ENCODE measurements at places on chromosomes 5 and 9.

DNA sequence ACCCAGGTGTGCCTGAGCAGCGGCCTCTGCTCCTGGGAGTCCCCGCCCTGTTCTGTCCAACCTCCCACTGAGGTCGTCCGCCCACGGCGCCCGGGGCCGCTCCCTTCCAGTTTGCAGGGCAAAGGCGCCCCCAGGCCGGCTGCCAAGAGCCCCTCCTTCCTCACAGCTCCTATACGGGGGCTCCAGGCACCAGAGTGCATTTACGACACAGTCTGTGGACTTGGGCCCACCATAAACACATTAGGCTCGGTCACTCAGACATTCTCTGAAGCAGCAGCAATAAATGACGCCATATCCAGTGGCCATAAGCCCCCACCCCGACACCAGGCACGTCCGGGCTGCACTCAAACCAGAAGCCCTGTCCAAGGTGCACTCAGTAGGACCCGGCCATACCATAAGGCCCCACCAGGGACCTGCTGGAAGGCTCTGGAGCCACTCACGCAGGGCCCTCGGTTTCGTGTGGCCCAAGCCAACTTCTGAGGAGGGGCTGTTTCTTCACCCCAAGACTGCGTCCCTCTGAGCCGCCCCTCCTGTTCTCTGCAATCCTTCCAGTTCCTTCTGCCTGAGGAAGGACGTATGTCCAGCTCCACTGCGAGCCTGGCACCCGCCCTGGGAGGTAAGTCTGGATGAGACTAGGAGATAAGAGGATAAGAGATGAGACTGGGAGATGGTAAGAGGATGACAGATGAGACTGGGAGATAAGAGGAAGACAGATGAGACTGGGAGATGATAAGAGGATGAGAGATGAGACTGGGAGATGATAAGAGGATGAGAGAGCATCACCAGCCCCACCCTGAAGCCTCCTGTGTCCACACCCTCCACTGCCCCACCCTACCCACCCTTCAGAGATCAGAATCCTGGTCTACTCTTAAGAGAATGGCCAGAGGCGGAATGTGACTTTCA lies 26.7 kb downstream of the SLC6A18 start:
- DNase-seq = no peak

- no peak for DNase-seq
Observed at GRCh38 chr9:108618906-108619550, 236.8 kb downstream of the ACTL7B start.

DNA sequence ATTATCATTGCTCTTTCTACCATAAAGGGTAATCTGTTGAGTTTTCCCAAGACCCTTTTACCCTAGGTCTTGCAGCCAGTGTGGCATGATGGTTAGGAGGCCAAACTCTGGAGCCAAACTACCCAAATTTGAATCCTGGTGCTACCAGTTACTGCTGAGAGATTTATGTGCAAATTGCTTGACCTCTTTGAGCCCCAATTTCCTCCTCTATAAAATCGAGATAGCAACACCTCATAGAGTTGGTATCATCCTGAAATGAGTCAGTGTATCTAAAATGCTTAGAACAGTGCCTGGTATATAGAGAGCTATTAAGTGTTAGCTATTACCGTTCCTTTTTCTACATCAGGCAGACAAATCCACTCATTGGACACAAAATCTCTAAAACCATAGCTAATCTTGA lies 43.0 kb downstream of the ACTBL2 start:
- DNase-seq = no peak

DNA sequence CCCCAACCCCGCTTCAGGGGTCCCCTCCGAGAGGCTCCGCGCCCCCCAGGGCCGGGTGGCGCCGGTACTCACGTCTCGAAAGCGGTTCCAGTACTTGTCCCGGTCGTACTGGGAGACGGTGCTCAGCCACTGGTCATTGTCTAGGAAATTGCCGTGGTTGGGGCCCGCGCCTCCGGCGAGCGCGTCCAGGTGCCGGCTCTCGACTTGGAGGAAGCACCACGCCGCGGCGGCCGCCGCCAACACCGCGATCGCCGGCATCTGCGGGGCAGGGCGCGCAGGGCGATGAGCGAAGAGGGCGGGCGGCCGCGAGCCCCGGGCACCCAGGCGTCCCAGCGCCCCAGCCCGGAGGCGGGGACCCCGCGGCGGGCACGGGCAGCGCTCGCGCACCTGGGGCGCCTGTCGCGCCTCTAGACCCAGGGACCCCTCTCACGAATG lies 808 bp downstream of the SPOCK1 start:
- DNase-seq = no peak

DNA sequence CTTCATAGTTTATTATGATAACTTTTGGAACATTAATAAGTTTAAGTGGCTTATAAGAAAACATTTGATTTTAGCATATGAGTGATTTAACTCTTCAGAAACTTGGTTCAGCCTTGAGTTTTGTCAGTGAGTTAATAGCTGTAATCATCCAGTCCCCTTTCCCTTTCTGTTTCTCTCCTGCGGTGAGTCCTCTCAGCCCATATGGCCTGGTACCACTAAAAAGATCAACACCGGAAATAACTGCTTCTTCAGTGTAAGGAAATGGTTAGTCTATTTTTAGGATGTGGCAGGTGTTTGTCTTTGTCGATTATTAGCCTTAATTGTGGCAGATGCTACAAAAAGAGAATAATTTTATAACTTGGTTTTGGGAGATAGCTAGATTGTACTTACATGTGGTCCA lies 120.2 kb upstream of the GRHPR start:
- DNase-seq = no peak

GRCh38 chr9:128495296-128495695 lies 9.2 kb upstream of the GLE1 start:
- no peak for DNase-seq

DNA sequence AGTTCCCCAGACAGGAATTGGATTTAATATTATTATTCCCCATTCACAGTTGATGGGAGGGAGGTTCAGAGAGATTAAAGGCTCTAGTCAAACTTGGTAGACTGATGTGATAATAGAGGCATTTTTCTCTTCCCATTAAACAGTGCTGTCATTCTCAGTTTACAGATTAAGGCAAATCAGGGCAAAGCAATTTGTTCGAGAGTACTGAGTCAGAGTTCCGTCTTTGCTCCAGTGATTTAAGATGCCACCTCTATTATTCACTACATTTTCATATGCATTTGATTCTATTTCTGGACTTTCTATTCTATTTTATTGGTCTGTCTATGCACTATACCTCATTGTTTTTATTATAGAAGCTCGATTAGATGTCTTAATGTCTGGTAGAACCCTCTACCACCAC lies 201.0 kb upstream of the RAI14 start:
- DNase-seq = no peak

GRCh38 chr9:89793551-89793950 lies 188.7 kb downstream of the GADD45G start:
- DNase-seq = no peak

GRCh38 chr5:114166081-114166480 lies 195.8 kb upstream of the KCNN2 start:
- DNase-seq = no peak
